ENCODE measurements at places on chromosomes 6 and 20.

DNA sequence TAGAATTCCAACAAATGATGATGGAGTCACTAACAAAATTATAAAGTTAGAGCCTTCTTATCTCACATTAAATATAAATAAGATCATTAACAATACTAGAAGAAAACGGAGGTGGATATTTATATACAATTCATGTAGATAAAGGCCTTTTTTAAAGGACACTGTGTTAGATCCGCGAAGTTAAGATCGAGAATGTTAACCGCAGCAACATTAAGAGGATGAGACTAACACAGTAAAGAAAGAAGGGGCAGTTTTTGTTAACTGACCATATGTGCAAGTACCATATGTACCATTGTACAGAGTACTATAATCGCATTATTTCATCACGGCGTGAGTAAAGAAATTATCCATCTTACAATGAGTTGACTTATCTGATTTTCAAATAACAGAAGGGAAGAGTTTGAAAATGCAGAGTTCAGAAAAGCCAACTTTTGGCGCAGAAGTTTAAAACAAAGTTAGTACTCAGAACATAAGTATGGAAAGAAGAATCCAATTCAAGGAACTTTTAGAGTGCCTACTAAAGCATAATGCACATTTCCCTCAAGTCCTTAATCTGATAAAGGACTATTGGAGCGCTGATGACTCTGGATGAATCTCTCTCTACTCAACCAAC, 1.4 kb downstream of the FBXL4 start:
- DNase-seq, result no peak

DNA sequence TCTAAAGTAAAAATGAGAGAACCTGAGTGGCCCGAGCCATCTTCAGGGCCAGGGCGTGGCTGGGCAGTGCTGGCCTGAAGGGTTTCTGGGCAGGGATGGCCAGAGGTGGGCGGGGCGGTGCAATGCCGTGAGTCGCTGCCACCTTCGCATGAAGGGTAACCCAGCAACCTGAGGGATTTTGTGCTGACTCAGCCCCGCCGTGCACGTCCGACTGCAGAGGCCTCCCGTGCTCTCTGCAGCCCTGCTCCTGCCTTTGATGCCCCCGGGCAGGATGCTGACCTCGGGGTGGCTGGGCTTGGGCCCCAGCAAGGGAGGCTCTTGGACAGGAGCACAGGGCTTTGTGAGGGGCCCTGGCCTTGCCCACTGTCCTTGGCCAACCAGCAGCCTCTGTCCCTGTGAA, 81.7 kb upstream of the GATA5 start:
- peak; percentile 94 for DNase-seq

DNA sequence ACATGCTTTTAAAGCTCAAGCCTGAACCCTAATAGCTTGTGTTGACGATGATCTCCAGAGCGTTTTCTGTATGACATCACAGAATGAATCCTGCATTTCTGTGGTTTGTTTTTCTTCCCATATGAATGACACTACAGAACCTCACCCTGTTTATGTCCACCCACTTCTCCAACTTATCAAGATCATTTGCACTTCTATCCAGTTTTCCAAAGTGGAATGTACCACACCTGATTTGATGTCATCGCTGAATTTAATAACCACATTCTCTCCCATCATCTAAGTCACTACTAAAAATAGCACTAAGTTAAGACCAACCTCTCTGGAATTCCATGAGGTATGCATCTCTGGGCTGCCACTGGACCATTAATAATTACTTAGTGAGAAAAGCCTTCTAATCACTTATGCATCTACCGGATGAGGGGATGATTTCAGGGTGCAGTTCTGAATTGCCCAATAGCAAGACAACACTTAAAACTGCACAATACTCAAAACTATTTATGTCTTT, 33.3 kb upstream of the CITED2 start:
- DNase-seq, result peak; percentile 64

DNA sequence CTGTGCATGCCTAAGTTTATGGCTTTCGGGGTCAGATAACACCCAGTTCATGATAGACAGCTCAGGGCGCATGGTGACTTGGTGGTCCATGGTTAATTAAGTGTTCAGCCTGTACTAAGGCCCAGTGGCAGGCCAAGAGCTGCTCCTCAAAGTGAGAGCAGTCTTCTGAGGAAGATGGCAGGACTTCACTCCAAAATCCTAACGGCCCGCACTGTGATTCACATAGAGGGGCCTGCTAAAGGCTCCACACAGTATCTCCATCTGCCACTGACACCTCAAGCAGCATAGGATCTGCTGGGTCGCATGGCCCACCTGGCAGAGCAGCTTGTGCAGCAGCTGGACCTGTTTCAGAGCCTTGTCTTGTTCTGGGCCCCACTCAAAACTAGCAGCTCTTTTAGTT, 10.6 kb upstream of the CST7 start:
- no peak for DNase-seq

- DNase-seq, result no peak
These were observed 271.5 kb downstream of the FOXA2 start for GRCh38 chr20:22312744-22313346.

DNA sequence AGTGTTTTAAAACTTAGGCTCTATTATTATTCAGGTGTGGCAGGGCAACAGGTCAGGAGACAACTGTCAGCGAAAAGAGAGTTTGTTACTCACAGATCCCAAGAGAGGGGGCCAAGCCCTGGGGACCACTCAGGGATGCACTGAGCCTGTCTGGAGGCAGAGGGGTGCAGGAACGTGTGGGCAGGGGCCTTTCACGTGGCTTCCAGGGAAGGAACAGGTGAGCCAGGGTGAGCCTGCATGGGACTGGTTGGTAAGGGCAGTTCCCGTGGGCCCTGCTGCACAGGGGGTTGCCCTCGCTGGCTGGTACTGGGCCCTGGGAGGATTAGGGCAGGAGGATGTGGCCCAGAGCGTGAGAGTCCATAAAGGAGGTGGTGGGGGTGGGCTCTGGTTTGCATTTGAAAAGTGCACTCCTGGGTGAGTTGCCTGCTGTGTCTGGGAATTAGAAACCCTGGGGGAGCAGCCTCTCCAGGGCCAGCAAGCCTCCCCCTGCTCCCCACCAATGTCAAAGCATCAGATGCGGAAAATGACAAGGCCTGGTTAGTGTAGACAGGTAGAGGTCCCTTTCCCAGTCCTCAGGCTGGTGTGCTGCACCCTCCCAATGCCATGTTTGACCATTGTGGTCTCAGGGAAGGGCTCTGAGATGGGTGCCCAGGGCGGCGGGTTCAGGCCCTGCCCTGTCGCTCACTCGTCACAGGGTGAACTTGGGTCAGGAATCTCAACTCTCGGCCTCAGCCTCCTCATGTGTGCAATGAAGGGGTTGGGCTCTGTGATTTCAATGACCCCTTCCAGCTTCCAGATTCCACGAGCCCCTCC, 127.4 kb upstream of the RPS6KA2 start:
- no peak for DNase-seq

- DNase-seq, result no peak
These were observed at the start of gene CNR1 for GRCh38 chr6:88165844-88166492. Gene CNR1 (minus strand): TSS chr6:88166347. CDS start chr6:88145274, 21,073 bp downstream.

- no peak for DNase-seq
These were observed 167.1 kb downstream of the PHF3 start for GRCh38 chr6:63802606-63803206.

GRCh38 chr6:6008648-6009421, 2.1 kb upstream of the NRN1 start:
- no peak for DNase-seq

- no peak for DNase-seq
These were observed 186.3 kb downstream of the EDN1 start for GRCh38 chr6:12476484-12476883.

DNA sequence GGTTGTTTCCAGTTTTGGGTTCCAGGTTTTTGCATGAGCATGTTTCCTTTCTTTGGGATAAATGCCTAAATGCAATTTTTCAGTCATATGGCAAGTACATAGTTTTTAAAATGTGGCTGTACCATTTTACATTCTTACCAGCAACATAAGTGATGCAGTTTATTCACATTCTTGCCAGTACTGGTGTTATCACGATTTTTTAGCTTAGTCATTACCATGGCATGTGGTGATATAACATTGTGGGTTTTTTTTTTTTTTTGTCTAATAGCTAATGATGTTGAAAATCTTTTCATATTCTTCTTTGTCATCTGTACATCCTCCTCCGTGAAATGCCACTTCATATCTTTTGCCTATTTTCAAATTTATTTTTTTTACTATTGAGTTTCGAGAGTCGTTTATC, 2.9 kb upstream of the TDRD6 start:
- DNase-seq, result peak; percentile 9

- DNase-seq, result no peak
These were observed 797.7 kb upstream of the MAN1A1 start for GRCh38 chr6:120147071-120147871.

DNA sequence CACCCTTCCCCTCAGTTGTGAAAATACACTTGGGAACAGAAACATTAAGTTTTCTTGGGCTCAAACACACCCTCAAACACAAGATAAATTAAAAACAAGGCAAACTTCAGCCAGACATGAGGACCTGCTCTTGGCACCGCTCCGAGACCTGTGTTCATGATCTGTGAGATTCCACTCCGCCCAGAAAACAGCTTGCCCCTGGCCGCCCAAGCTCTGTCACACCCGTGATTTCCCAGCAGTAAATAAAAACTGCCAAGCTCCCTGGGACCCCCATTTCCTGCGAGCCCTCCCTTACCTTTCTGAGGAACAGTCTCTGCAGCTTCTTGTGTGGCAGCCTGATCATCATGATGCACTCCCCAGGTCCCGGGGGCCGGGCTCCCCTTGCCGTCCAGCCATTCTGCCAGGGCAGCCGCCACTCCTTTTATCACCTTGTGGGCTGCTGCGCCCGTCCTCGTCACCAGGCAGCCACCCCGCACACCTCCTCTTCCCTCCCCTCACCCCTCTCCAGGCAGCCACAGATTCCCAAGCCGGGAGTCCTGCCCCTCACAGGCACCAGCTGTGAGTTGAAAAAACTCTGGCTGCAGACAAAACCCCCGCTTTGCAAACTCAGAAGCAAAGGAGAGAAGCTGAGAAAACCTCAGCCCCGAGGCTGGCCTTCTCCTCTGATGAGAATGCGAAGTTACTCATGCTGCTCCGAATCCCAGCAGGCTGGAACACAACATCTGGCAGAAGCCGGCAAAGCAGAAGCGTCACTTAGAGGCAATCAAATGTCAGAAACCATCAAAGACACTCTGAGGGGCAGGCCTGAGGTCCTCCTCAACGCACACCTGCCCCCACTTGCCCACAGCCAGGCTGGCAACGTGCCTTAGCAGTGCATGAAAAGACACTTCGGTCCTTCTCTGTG, 130.4 kb upstream of the RPS6KA2 start:
- no peak for DNase-seq

- no peak for DNase-seq
These were observed 328.4 kb downstream of the TPBG start for GRCh38 chr6:82691997-82692396.

DNA sequence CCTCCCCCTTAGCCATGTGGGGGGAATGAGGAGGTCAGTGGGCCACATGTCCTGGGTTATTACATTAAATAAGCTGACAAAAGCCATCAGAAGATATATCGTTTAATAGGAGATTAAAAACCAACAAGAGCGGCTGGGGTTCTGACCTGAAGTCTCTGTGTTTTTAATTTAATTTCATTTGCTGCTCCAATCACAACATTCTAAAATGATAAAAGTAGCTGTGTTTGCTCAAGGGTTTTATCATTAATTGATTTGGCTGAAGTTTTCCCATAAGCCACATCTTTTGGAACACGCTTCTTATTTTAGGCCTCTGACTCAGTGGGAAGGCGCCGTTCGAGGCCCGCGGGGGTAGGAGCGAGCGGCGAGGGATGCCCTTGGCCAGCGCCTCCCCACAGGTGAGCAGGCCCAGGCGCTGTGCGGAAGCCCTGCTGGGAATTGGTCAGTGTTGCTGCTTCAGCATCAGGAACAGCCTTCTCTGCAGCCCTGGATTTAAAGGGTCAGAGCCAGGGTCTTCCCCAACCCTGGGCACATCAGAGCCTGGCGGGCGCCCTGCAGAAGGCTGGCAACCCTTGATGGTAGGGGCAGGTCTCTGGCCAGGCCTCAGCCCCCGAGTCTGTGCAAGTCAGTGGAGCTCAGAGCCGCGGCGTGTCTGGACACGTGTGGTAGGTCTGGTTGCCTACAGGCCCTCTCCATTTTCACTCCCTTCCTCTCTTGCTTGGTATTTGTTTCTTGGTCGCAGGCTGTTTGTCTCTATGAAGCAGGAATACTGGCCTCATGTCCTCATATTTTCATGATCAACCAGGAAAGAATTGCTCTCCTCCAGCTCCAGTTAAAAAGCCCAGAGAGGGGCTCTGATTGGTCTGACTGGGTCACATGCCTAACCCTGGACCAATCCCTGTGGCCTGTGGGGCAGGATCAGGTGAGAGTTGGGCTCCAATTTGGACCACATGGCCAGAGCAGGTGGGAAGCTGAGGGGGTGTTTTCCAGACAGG, 30.9 kb upstream of the MLN start:
- no peak for DNase-seq

DNA sequence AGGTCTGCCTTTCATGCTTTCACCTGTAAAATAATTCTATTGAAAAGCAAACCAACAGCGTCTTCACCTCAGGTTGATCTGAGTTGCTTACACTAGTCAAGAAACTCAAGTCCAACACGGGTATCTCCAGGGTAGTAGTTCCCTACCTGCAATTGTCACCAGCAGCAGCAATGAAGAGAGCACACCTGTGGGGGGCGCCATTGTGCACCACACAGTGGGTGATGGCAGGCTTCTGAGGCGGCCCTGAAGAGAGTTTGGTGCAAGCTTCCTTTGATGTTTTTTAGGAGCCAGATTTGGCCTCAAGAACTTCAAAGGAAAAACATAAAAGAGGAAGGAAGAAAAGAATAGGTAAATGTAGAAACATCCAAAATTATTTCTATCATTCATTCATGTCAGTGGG, 45.1 kb downstream of the KIAA0319 start:
- no peak for DNase-seq

- no peak for DNase-seq
These were observed 1.1 kb upstream of the BEND3 start for GRCh38 chr6:107116328-107116892.

GRCh38 chr6:111486475-111486874, 3.5 kb upstream of the REV3L start:
- DNase-seq, result no peak

DNA sequence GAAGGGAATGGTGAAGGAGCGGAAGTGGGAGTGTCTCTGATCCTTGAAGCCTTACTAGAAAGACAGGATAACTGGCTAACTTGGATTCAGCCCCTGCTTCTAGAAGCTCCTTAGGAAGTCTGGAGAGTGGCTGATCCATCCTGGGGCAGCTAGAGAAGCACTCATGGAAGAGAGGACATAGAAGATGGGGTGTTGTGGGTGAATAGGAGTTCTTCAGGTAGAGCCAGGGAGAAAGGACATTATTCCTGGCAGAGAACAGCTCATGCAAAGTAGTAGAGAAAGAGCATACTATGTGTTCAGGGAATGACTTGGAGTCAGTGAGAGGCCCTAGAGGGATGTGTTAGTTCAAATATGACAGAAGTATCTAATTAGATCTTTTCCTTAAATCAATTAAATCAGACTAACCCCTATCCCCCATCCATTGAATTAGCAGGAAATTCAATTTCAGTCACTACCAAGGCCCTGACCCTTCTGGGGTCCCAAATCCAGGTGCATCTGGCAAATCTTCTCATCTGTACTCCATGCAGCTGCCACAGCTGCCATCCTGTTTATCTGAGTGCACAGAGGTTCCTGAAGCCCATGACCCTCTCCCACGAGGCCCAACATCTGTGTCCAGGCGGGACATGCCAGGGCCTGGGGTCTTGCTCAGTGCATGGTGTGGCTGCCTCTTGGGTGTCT, 130.7 kb downstream of the DHX35 start:
- no peak for DNase-seq

GRCh38 chr6:107714104-107714503, 110.0 kb downstream of the SCML4 start:
- DNase-seq, result no peak

All from HTR-8/SVneo (cell line).